ENCODE measurements at places on chromosomes 11 and 22.

DNA sequence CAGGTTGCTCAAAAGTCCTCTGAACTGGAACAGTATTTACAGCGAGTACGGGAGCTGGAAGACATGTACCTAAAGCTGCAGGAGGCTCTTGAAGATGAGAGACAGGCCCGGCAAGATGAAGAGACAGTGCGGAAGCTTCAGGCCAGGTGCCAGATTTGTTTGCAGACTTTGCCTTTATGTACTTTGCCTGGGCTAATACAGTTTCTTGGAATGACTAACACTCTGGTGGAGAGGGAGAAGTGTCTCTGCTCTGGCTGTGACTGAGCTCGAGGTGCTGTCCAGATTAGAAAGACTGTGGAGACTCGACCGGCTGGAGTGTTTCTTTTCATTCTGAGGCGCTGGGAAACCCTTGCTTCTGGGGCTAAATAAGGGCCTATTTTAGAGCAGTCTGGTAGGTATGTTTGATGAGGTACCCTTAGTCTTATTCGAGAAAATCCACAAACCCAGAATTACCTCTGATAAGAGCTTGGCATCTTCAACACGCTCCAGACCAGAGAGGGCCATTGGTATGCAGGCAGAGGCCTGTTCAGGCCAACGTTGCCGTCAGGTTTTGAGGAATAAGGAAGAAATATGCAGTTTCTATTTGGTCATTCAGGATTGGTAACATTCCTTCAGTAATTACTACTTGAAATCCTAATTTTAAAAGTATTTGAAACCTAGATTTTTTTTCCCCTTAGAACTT lies 76.5 kb downstream of the SWAP70 start:
- DNase-seq = no peak

DNA sequence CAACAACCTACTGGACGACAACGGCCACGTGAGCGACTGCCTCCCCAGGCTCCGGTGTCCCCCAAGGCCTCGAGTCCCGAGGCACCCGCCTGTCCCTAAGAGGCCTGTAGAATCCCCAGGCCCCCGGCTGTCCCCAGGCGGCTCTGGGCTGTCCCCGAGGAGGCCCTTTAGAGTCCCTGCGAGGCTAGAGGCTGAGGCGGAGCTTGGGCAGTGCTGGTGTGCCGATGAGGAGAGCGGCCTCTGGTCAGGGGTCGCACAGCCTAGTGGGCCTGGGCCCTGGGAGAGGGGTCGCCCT lies 3.7 kb downstream of the TBX1 start:
- no peak for DNase-seq

GRCh38 chr11:134207538-134208239 lies 16.1 kb downstream of the NCAPD3 start:
- DNase-seq = peak; percentile 42

GRCh38 chr11:111819161-111819828 lies 52.1 kb downstream of the ALG9 start:
- no peak for DNase-seq

DNA sequence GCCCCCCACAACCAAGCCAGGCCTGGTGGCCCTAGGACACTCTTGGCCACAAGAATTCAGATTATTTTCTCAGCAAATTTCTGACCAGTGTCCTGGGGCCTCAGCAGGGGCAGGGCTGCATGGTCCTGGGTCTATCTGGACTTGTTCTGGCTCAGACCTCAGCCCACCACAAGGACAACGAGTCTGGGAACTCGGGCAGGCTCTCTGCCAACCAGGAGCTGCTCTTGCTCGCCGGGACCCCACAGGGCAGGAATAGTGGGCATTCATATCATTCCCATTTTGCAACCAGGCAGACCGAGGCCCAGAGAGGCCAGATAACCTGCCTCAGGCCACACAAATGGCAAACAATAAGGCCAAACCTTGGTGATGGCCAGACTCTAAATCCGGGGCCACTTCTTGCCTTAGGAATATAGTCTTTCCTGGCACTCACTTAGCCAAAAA lies 75.4 kb upstream of the WNT7B start:
- DNase-seq = no peak

DNA sequence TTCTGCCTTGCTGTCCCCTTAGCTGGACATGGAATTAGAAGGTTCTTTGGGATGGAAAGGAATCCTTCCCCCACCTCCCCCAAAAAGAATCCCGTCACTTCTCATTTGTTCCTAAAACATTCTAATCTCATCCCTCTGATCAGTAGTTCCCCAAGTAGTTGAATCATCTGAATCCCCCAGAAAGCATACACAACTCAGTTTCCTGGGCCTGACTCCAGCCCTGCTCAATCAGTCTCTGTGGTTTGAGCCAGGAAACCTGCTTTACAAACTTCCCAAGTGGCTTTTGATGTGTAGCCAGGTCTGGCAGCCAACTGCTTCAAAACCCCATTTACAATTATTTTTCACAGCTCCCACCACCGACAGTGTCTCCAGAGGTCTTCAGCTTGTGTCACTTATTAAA lies 20.2 kb downstream of the C22orf31 start:
- no peak for DNase-seq

GRCh38 chr11:107770551-107770951 lies 58.7 kb upstream of the SLN start:
- DNase-seq = no peak

- DNase-seq = peak; percentile 15
These were observed 98.0 kb upstream of the ASPHD2 start for GRCh38 chr22:26330971-26331625.

DNA sequence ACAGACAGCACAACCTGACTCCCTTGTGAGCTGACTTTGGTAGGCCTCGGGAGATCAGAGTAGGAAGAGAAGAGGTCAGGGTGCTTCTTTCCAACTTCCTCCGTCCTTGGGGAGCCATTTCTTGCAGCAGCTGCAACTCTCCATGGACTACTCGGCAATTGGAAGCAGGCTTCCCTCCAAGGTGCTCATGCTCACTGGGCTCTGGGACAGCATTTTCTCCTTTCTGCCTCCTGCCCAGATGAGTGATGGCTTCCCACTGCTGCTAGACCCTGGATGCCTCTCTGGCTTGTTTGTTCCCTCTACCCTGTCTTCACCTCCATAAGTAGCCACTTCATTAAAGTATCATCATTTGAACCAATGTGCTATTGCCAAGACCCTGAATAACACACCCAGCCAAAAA lies 8.2 kb upstream of the PRSS23 start:
- DNase-seq = no peak

- peak; percentile 17 for DNase-seq
These were observed 29.0 kb upstream of the API5 start for GRCh38 chr11:43282607-43283440.

GRCh38 chr11:95850137-95850536 lies 59.8 kb downstream of the CEP57 start:
- no peak for DNase-seq

DNA sequence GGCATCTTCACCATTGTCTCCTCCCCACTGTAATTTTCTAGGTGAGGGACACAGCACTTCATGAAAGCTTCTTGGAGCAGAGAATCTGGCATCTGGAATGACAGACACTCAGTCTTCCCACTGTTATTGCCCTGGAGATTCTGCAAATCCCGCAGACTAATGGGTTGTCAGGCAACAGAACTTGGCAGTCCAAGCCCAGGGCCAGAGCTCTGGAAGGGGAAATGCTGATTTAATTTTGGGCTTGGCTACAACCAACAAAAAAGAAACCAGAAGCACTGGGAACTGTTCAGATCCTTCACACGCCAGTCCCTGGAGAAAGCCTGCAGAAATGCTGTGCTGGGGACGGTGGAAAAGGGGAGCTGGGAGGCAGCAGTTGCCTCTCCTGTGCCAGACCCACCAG lies 71.5 kb upstream of the BID start:
- DNase-seq = no peak

GRCh38 chr11:75421035-75421602 lies 11.9 kb downstream of the KLHL35 start:
- no peak for DNase-seq

- DNase-seq = peak; percentile 58
These were observed 1.5 kb downstream of the DDB2 start for GRCh38 chr11:47216121-47216798.

- DNase-seq = no peak
These were observed 10.3 kb downstream of the CAT start for GRCh38 chr11:34449013-34449412.

DNA sequence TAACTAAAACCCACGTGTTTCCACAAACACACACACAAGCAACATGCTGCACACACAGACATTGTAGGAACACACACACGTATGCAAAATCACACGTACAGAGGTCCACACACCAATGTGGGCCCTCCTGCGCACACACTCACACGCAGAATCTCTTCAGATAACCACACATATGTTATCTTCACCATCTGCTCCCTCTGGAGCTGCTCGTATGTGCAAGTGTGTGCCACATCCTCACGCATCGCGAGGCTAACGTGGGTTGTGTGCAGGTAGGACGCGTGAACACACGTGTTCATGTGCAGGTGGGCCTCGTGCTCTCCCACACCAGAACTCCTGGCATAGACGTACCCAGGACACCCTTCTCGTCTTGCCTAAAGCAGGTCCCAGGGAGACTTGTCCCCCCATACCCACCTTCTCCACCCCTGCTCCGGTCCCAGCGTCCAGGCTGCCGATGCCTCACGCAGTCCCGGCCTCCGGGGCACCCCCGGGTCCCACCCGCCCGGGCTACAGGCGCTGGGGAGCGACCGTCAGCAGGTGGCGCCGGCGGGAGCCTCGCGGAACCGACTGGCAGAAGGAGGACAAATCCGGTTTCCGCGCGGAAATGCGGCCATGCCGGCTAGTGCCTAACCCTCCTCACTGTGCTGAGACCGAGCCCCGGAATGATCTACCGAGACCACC lies 10.3 kb upstream of the IGSF9B start:
- peak; percentile 51 for DNase-seq

GRCh38 chr11:116519499-116519898 lies 253.3 kb downstream of the BUD13 start:
- no peak for DNase-seq

GRCh38 chr11:133727774-133728173 lies 117.5 kb downstream of the SPATA19 start:
- no peak for DNase-seq

GRCh38 chr11:118947091-118947490 lies 9.0 kb upstream of the UPK2 start:
- DNase-seq = no peak

DNA sequence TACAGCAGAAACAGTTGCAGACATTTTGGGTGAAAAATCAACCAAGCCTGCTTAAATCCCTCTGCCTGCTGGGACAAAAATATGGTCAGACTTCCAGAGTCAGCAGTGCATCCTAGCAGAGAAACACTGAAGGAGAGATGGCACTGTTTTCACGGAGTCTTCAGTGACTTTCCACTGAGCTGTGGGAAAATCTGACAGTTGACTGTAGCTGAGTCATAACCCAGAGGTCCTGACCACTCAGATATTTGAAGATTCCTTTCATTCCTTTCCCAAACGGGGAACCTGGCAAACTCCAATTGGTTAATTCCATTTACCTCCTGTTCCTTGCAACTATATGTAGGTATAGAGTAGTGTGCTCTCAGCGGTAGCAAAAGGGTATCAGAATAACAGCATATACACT lies 20.9 kb upstream of the UPB1 start:
- DNase-seq = no peak

- no peak for DNase-seq
These were observed 7.5 kb upstream of the NRGN start for GRCh38 chr11:124732230-124732629.

- no peak for DNase-seq
These were observed 1.4 kb downstream of the CRY2 start for GRCh38 chr11:45848654-45849081.

GRCh38 chr11:23192256-23192655 lies 332.0 kb upstream of the CCDC179 start:
- no peak for DNase-seq

DNA sequence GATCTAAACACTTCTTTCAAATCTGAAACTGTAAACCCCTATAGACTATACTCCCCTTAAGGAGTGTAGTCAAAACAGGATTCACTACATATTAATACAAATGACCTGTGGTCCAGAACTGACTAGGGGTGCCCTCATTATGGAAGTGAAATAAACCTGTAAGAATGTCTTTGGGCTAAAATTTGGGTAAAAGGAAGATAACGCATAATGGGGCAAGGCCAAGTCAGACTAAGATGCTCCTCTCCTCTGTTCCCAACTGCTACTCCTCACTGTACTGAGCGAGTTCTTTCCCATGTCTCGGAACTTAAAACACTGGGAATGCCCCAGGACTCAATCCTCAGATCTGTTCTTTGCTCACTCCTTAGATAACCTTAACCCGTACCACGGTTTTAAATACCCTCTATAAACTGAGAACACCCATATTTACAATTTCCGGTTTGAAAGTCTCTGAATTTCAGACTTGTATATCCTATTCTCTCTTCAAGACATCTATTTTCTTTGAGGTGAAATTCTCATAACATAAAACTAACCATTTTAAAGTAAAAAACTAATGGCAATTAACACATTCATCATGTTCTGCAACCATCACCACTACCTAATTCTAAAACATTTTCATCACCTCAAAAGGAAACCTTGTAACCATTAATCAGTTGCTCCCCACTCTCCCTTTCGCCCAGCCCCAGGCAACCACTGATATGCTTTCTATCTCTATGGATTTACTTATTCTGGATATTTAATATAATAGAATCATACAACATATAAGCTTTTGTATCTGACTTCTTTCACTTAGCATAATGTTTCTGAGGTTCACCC lies 4.0 kb downstream of the THAP12 start:
- DNase-seq = no peak

- DNase-seq = no peak
These were observed 47.0 kb upstream of the LINC01488 start for GRCh38 chr11:69434471-69434931.

GRCh38 chr11:45843158-45843924 lies 3.9 kb upstream of the CRY2 start:
- peak; percentile 80 for DNase-seq

DNA sequence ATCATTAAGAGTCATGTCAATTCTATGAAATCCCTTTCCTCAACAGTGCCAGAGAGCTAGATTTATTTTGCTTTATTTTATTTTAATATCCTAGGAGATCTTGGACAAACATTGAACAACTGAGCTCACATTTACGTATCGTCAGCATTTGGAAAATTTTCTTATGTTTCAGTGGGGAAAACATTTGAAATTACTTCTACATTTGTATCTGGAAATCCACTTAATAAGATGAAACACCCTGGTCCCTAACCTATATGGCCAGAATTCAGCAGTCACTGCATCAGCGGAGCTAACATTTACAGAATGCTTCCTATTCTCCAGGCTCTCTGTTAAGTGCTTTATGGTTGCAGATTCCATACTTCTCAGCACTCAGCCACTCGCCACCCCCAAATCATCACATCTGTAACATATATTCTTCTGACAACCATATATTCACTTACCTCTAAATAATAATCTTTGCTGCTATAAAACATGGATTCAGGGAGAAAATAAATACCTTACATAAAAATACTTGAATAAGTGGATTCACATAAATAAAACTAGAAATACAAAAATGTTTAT lies 773.9 kb downstream of the JRKL start:
- no peak for DNase-seq

GRCh38 chr11:123371506-123372297 lies 58.4 kb upstream of the GRAMD1B start:
- DNase-seq = no peak

- DNase-seq = no peak
These were observed 6.9 kb upstream of the MS4A14 start for GRCh38 chr11:60389279-60389910.
